ENCODE measurements at places on chromosomes 5 and 9.

GRCh38 chr9:4425319-4426045 lies 64.8 kb upstream of the SLC1A1 start:
- no peak for DNase-seq

GRCh38 chr9:109652112-109652511 lies 127.9 kb upstream of the PALM2AKAP2 start:
- no peak for DNase-seq

DNA sequence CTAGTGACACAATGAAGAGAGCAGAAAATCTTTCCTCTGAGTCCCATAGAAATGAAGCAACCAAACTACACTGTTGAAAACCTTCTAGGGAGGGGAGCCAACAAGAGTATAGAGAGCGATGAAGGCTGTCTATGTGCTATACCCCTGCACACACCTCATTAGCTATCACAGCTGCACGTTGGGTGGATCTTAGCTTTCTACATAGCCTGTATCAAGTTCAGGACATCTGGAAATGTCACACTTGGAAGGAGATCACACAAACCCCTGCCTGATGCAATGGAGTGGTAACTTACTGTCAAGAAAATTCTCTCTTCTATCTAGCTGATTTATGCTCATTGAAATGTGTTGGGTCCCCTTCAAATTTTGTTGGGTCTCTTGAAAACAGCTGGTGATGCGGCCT lies 127.0 kb upstream of the NTRK2 start:
- DNase-seq, result no peak

DNA sequence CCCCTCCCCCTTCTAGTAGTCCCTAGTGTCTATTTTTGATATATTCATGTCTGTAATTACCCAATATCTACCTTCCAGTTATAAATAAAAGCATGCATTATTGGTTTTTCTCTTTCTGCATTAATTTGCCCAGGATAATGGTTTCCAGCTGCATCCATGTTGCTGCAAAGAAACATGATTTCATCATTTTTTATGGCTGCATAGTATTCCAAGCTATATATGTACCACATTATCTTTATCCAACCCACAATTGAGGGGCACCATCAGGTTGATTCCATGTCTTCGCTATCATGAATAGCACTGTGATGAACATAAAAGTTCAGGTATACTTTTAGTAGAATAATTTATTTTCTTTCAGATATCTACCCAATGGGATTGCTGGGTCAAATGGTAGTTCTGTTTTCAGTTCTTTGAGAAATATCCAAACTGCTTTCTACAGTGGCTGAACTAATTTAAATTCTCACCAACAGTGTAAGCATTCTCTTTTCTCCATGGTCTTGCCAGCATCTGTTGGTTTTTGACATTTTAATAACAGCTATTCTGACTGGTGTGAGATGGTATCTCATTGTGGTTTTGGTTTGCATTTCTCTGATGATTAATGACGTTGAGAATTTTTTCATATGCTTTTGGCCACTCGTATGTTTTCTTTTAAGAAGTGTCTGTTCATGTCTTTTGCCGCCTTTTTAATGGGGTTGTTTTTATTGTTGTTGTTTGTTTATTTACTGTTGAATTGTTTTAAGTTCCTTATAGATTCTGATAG lies 746.1 kb upstream of the MEF2C start:
- DNase-seq, result no peak

GRCh38 chr9:109868207-109868606 lies 88.2 kb downstream of the PALM2AKAP2 start:
- DNase-seq, result no peak

- no peak for DNase-seq
Observed at GRCh38 chr5:30650311-30650710, 543.2 kb upstream of the CDH6 start.

DNA sequence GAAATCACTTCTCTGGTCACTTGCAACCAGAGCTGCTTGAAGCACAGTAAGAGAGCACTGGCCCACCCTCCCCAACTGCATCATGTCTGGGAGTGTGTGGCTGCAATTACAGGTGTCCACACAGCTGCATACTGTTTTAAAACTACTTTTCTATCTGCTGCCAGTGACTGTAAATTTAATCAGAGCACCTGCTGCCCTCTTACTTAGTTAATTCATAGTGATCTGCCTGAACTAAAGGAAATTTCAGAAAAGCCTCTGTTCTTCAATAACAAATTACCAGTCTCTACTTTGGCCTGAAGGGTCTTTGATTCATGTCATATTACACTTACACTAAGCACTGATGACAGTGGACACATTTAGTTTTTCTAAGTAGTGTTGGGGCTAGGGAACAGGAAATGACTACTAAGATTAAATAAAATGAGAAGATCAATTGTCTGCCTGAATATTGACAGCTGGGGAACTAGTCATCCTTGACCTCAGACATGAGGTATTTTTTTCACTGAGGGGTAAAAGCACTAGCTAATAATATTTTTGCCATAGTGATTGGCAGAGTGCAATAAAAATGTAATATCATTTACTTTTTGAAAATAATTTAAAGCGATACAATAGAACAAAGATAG lies 788.9 kb upstream of the GRAMD2B start:
- no peak for DNase-seq

DNA sequence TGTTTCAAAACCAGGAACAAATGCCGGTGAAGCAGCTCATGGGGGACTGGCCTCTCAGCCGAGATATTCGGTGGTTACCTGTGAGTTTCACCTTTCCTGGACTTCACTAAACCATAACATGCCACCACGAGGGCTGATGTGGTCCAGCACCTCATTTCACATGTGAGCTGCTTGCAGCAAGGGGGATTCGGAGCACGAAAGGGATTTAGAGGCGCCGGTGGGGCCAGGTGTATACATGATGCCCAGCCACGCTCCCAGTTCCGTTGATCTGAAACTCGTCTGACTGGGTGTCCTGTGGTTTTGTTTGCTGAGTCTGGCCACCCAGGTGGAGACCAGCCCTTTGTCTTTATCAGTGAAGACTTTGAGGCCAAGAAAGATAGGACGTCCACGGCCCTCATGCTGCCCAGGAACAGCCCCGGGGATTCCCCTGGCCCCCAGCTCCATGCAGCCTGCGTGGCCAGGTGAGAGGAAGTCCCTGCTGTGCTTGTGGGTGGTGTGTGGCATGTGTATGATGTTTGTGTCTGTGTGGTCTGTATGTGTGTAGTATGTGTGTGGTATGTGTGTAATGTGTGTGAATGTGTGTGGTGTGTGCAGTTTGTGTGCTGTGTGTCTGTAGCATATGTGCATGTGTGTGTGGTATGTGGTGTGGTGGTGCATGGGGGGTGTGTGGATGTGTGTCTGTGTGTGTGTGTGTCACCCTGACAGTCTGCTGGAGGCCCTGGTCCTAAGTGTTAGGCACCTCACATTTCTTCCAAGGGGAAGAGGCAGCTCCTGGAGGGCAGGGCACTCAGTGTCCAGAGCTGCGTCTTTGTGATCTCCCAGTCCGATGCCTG lies 23.4 kb downstream of the PHF2 start:
- DNase-seq, result no peak

- DNase-seq, result no peak
Observed at GRCh38 chr5:68798877-68799843, 294.7 kb upstream of the SLC30A5 start.

DNA sequence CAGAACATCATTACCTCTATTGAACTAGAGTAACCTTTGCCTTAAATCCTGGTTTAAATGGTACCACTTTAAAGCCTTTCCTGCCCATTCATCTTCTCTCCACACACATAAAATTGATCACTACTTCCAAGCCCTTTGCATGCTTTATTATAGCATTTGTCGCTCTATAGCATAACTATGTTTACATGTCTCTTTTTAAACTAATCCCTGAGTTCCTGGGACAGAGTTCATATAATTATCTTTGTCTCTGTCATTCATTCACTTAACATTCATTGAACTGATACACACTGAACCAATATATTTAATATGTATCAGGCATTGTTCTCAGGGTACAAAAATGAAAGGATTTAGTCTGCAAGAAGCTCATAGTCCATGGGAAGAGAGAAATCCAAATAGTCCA lies 37.3 kb downstream of the RECK start:
- no peak for DNase-seq

- no peak for DNase-seq
Observed at GRCh38 chr9:34143116-34143515, 16.6 kb upstream of the DCAF12 start.

- no peak for DNase-seq
Observed at GRCh38 chr9:536597-537511, 304.6 kb upstream of the DMRT1 start.

DNA sequence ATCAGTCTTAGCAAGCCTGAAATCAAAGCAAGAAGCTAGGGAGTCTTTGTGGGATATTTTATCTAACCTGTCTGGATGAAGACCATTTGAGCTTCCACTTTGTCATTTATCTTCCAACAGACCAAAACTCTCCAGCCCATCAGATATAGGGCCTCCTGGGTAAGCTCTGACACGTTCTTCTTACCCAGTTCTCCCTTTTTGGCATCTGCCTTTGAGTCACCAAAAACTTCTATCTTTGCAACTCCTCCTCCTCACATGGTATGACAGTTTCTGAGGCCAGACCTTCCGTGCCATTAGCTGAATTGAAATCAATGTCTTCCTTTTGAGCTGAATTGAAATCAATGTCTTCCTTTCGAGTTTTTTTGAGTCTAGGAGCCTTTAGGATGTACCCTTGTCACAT lies 156.6 kb upstream of the SPRY4 start:
- DNase-seq, result no peak

GRCh38 chr5:125574491-125575044 lies 828.1 kb upstream of the ZNF608 start:
- no peak for DNase-seq

GRCh38 chr9:100720922-100721321 lies 143.0 kb downstream of the CAVIN4 start:
- DNase-seq, result no peak

DNA sequence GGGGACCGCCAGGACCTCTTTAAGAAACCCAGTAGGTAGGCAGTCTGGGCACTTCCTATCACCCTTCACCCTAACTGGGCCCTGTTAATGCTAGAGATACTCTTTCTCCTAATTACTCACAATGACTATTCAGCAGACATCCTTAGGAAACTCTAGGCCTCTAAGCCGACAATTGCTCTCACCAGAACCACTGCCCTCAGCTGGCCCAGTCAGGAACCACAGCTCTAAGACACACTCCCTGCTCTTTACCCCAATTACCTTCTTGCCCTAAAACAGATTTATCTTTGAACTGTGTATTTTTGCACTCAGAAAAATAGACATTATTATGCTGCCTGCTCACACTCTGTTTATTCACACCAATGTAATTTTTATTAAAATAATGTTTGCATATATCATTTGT lies 432.6 kb upstream of the SLC30A5 start:
- DNase-seq, result no peak

Measured in BJ (cell line).